HFFc6 (cell line): ENCODE measurements at places on chromosomes 3 and 15. TPM values are rescaled to one million over a fixed set of nuclear protein-coding genes. Genes with fewer than 3 reads are reported as not detected.

DNA sequence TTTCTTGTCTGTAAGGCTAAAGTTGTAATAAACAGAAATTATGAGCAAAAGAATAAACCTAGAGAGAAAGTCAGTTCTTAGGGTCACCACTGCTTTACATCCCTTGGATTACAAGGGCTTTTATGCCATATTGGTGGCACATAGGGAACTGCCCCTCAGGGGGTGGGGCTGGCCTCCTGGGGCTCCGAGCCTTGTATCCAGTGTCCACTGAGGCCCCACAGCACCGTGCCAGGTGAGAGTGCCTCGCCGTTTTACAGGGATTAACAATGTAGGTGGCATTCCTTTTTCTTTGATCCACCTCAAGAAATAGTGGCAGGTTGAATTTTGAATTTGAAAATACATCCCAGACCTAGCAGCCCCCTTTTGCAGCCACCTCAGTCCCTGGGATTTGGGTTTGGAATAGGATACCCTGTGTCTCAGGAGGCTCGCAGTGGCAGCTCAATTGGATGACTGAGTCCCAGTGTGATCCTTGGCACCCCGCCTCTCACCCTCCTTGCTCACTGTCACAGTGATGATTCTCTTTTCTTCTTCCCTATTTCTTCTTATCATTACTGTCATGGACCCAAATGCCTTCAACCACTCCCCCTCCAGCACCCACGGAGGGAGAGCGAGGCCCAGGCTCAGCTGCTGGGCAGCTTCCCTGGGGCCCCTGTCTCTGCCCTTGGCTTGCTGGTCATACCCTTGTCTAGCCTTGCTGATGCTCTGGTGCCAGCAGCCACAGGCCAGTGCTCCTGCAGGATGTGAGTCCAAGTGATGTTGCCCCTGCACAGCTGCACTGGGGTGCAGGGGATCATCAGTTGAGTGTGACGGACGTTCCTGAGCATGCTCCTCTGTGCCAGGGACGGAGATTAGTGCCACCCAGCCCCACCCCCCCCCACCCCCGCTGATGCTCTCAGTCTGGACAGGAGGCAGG lies 137.9 kb downstream of the DNAJB8 start:
- no peak overlapping the region for H3K27ac ChIP-seq
- no peak overlapping the region for H3K4me3 ChIP-seq
- H3K36me3 ChIP-seq: no peaks in the 10 kb centered on the region
- no peak for DNase-seq

DNA sequence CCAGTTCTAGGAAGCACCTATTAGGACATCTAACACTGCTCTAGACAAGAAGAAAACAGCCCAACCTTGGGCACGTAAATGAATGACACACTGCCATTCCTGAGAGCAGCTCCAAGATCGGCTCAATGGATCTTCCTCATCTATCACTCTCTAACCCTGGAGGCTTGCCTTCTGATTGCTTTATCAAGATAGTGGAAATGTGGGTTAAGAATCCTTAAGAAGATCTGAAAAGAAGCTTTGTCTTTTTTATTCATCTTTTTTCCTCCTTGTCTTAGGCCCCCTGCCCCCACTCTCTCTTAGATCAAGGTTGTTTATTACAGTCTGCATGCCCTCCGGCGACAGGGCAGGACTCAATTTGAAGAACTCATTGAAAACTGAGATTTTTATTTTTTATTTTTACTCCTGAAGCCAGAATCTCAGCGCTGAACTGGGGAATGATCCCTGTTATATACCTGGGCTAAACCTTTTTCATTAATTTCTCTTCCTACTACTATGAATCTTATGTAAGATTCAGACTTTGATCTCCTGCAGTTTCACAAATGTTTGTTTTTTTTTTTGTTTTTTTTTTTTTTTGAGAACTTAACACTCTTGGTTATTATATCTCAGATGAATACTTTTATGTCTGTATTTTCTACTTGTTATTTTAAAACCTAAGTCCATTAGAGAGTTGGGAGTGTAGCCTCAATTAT lies 219.5 kb downstream of the SV2B start:
- no peaks in the 10 kb centered on the region for H3K4me1 ChIP-seq
- no peak overlapping the region for H3K4me3 ChIP-seq
- H3K27me3 ChIP-seq: no peaks in the 10 kb centered on the region
- no peak for DNase-seq

GRCh38 chr15:27686369-27686768 lies 412.7 kb downstream of the OCA2 start:
- DNase-seq: no peak
- no peaks in the 10 kb centered on the region; the same call in 1 of the 2 replicates for H3K27me3 ChIP-seq
- peaks cover 10% of the 10 kb centered on the region; the same call in 1 of the 2 replicates for H3K4me1 ChIP-seq
- no peak overlapping the region for H3K4me3 ChIP-seq
- no peaks in the 10 kb centered on the region for H3K36me3 ChIP-seq

DNA sequence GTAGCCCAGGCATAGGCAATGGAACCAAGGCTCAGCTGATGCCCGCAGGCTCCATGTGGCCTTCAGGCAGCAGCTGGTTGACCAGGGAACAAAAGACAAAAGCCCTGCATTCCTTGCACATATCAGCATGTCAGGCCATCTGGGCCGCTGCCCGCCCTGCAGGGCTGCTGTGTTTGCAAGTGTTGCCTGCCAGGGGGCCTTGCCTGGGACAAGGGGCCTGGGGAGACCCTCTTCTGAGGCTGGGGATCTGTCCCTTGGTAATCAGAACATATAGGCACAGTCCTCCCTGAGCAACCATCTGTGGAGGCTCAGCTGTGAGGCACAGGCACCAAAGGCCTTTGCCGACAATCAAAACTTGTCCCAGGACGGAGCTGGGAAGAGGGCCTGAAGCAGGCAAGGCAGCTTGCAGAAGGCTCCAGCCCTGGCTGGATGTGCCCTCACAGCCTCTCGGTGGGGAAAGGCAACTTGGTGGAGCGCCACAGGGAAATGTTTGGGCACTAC lies 138.2 kb downstream of the TPRA1 start:
- H3K27me3 ChIP-seq: peaks cover 42% of the 10 kb centered on the region
- no peak for DNase-seq
- no peaks in the 10 kb centered on the region for H3K36me3 ChIP-seq
- H3K4me1 ChIP-seq: peaks cover 17% of the 10 kb centered on the region
- H3K4me3 ChIP-seq: no peak overlapping the region

- no peaks in the 10 kb centered on the region; the same call in 1 of the 2 replicates for H3K36me3 ChIP-seq
- no peak for DNase-seq
- peaks cover 15% of the 10 kb centered on the region for H3K27me3 ChIP-seq
- H3K4me3 ChIP-seq: no peak overlapping the region
These were observed 38.7 kb downstream of the FGD5 start for GRCh38 chr3:14857506-14857905.

Gene MGLL
- total RNA-seq: 118 to 140 TPM (median 129 TPM) in 3 replicates

Gene ARPC4
- total RNA-seq: 267 to 303 TPM (median 288 TPM) in 3 replicates

Gene SCG5
- total RNA-seq: 3.5 to 5.7 TPM (median 3.8 TPM) in 3 replicates

DNA sequence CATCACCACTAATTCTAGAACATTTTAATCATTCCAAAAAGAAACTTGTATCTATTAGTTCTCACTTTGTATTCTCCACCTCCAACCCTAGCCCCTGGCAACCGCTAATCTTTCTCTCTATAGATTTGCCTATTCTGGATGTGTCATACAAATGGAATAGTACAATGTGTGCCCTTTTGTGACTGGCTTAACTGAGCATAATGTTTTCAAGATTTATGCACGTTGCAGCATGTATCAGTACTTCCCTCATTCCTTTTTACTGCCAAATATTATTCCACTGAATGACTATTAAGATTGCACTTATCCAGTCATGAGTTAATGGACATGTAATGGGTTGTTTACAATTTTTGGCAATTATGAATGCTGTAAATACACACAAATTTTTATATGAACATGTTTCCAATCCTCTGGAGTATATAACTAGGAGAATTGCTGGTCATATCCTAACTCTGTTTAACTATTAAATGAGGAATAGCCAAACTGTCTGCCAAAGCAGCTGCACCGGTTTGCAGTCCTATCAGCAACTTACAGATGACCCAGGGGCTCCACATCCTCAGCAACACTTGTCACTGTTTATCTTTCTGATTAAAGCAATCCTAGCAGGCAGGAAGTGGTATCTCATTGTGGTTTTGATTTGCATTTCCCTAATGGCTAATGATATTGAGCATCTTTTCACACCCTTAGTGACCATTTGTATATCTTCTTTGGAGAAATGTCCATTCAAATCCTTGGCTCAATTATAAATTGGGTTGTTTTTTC lies 42.9 kb downstream of the DCUN1D1 start:
- no peaks in the 10 kb centered on the region for H3K4me1 ChIP-seq
- no peak overlapping the region for H3K27ac ChIP-seq
- H3K27me3 ChIP-seq: peaks cover 3% of the 10 kb centered on the region; the same call in 1 of the 2 replicates
- no peak overlapping the region for H3K4me3 ChIP-seq
- H3K36me3 ChIP-seq: peaks cover 15% of the 10 kb centered on the region
- DNase-seq: no peak

Gene ACAP2
- total RNA-seq: 40.3 to 45.1 TPM (median 44.0 TPM) in 3 replicates

Gene CCDC54
- total RNA-seq: not detected in 3 replicates

GRCh38 chr3:15181963-15182362 lies 24.1 kb upstream of the CAPN7 start:
- H3K4me1 ChIP-seq: no peaks in the 10 kb centered on the region
- no peak overlapping the region for H3K27ac ChIP-seq
- DNase-seq: no peak
- H3K36me3 ChIP-seq: no peaks in the 10 kb centered on the region
- no peak overlapping the region for H3K4me3 ChIP-seq

DNA sequence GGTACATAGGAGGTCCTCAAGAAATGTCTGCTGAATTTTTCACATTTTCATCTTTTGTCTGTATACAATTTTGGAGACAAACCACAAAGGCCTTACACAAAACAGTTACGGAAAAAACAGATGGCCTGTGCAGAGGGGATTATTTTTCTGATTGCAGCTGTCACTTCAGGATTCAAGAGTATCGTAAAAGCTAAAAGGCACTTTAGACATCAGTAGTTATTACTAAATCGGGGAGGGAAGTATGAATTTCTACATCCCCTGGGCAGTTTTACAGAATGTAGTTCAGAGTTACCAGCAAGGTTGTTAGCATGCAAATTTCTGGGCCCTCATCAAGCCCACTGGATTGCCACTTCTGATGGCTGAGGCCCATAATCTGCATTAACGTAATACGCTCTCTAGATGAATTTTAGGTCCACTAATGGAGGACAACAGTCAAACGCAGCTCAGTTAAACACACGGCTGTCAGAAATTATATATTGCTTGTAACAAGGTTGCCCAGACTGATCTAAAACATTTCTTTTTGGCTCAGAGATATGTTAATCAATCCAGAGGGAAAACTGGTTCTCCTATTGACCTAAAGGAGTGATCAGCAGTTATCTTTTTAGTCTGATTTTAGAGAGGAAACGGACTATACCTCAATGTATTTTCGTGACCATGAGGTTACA lies 1.1 kb downstream of the RIOX2 start:
- peaks cover 40% of the 10 kb centered on the region for H3K4me1 ChIP-seq
- peak overlapping the region; percentile 93 for H3K4me3 ChIP-seq
- H3K27me3 ChIP-seq: peaks cover 1% of the 10 kb centered on the region; the same call in 1 of the 2 replicates
- no peak for DNase-seq

- H3K36me3 ChIP-seq: peaks cover 5% of the 10 kb centered on the region; the same call in 1 of the 2 replicates
- peaks cover 8% of the 10 kb centered on the region for H3K27me3 ChIP-seq
- DNase-seq: no peak
- H3K4me3 ChIP-seq: no peak overlapping the region
- no peak overlapping the region for H3K27ac ChIP-seq
These were observed 178.6 kb upstream of the BHLHE40 start for GRCh38 chr3:4800595-4800994.

GRCh38 chr15:42264795-42265194 lies 8.2 kb upstream of the GANC start:
- H3K4me1 ChIP-seq: peaks cover 19% of the 10 kb centered on the region
- no peak for DNase-seq
- no peak overlapping the region; the same call in 1 of the 2 replicates for H3K4me3 ChIP-seq
- no peaks in the 10 kb centered on the region for H3K27me3 ChIP-seq
- peaks cover 62% of the 10 kb centered on the region for H3K36me3 ChIP-seq

Gene NANOGP8
- not detected in 3 replicates for total RNA-seq
